ENCODE measurements at places on chromosomes 1 and 21. TPM values are rescaled to one million over a fixed set of nuclear protein-coding genes. Genes with fewer than 3 reads are reported as not detected.

AXDND1 gene
- total RNA-seq: 0.39 TPM

VWA5B1 gene
- not detected for total RNA-seq

TMEM51 gene
- 10.3 TPM for total RNA-seq

DNA sequence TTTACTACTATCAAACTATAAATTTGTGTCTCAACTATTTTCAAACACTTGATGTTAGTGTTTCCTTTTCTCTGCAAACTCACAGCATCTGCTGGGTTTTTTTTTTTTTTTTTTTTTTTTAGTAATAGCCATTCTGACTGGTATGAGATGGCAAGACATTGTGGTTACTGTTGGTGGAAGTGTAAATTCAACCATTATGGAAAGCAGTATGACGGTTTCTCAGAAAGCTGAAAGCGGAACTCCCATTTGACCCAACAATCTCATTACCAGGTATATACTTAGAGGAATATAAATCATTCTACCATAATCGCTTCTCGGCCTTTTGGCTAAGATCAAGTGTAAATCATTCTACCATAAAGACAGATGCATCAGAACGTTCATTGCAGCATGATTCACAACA is 608.3 kb upstream of the ZP4 start:
- DNase-seq: no peak

DNA sequence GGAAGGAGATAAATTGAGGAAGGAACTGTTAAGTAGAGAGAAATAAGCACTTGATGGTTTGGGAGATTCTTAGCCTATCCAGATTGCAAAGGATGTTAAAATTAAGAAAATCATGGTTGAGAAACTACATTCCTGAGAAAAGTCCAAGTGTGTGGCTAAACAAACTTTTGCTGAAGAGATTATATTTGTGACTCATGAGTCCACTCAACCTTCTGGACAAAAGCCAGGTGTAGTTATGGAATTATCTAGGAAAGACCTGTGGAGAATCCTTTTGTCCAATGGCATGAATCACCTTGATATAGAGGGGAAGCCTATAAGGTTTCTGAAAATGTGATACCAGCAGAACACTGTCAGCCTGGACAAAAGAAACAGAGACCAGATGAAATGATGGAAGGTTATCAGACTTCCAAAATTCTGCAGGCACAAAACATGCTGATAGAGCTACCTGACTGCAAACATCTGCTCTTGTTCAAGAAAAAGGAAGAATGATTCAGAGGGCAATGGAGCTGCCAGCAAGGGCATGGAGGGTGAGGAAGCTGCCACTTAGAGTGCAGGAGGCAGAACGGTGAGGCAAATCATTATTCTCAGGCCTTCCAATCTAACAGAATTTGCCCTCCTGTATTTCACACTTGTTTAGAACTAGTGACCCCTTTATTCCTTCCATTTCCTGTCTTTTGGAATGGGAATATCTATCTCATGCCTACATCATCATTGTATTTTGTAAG is 300.6 kb upstream of the PRMT6 start:
- DNase-seq: no peak

CYP4B1 gene
- 215 TPM for total RNA-seq

DNA sequence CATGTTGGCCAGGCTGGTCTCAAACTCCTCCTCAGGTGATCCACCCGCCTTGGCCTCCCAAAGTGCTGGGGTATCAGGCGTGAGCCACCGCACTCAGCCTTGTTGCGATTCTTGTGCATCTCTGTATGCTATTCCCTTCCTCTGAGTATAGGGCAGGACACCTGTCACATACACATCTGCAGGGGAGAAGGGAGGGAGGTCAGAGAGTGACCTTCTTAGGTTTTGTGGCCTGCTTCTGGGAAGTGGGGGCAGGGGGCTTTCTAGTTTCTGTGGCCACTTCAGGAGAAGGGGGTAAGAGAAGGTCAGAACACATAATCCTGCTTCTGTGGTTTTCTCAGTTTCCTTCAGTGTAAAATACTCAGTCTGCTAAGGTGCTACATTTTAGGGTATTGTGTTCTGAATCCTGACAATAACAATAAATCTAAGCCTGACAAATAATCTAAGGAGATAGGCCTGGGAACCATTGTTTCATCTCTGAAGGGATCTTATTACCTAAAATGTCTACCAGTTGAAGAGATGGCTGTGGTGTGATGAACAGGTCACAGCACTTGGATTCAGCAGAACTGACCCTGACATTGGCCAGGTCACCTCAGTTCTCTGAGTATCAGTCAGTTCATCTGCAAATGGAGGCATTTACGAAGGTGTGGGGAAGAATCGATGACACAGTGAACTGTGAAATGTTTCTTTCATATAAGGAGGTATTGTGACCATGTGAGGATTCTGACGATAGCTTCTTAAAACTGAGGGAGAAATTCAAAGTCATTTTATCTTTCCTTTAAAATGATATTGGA is 212.6 kb upstream of the L1TD1 start:
- no peak for DNase-seq

- no peak for DNase-seq
Observed at GRCh38 chr1:194538453-194538852, 1352.0 kb upstream of the B3GALT2 start.

DNA sequence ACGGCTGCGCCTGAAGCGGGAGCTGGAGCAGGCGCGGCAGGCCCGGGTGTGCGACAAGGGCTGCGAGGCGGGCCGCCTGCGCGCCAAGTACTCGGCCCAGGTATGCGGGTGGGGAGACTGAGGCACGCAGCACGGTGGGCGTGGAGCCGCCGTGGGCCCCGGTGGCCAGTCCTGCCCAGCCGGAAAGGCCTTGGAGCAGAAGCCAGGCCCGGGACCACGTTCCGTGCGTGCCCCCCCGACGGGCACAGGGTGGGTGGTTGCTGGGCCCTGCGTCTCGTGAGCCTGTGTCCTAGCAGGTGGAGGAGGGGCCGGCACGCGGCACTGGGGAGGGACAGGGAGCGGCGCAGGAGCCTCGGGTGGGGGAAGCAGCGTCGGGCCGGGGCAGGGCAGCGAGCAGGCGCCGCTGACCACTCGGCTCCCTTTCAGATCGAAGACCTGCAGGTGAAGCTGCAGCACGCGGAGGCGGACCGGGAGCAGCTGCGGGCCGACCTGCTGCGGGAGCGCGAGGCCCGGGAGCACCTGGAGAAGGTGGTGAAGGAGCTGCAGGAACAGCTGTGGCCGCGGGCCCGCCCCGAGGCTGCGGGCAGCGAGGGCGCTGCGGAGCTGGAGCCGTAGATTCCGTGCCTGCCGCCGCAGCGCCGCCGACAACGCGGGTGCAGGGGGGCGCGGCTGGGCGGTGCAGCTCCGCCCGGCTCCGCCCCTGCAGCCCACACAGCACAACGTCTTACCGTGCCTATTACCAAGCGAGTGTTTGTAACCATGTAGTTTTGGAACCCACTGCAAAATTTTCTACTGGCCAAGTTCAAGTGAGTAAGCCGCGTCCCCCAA is 78.2 kb downstream of the SKI start:
- no peak for DNase-seq

- DNase-seq: no peak
Observed at GRCh38 chr1:213104604-213105003, 53.6 kb downstream of the RPS6KC1 start.

Data from lower leg skin (tissue), 4 donors.